Esophagus mucosa (tissue), 1 donor: ENCODE measurements at places on chromosomes 1 and 21.

DNA sequence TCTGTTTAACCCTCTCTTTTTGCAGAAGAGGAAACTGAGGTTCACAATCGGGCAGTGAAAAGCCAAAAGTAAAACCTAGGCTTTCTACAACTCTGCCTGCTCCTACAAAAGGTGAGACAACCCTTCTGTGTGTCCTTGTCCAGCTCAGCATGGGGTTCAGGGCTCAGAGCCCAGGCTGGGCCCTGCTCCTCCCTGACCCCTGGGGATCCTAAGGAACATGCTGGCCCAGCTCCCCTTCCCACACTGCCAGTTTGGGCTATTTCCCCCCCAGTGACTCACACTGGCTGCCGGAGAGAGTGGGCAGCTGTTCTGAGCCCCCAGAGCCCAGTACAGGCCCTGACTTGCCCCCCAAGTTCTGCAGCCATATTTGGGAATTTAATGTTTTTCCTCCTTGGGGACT, 8.9 kb downstream of the FAM229A start:
- ATAC-seq: no peak

DNA sequence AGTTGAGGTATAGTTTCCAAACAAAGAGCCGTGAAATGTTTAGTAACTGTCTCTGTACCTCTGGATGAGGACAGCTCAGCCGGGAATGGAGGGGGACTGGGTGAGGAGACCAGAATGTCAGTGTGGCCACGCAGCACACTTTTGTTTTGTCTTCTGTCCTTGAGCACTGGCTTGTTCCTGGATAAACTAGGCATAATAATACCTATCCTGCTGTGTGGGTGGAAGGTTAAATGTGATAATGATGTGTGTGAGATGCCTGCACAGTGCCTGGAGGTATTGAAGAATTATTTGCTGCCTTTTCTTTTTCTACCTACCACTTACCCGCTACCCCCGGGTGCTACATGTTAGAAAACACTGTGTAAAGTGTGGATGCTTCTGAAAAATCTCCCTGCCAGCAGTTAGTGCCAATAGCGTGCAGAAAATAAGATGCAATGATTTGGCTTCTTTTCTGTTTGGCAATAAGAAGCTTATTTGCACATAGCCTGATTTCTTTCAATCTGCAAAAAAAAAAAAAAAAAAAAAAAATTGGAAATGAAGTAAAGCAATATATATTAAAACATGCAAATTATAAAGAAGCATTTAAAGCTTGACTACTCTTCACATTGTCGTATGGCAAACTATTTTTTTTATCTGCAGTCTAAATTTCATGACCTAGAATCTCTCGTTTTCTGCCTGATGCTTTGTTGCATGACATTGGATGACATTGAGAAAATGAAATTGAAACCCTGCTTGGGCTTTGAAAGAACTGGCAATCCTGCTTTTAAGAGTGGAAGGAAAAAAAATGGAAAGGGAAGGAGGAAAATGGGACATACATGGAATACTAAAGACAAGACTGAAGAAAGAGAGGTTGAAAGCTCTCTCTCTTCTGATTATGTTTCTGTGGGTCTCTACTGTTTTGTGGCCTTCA, 89.5 kb downstream of the DISC1 start:
- no peak for ATAC-seq

DNA sequence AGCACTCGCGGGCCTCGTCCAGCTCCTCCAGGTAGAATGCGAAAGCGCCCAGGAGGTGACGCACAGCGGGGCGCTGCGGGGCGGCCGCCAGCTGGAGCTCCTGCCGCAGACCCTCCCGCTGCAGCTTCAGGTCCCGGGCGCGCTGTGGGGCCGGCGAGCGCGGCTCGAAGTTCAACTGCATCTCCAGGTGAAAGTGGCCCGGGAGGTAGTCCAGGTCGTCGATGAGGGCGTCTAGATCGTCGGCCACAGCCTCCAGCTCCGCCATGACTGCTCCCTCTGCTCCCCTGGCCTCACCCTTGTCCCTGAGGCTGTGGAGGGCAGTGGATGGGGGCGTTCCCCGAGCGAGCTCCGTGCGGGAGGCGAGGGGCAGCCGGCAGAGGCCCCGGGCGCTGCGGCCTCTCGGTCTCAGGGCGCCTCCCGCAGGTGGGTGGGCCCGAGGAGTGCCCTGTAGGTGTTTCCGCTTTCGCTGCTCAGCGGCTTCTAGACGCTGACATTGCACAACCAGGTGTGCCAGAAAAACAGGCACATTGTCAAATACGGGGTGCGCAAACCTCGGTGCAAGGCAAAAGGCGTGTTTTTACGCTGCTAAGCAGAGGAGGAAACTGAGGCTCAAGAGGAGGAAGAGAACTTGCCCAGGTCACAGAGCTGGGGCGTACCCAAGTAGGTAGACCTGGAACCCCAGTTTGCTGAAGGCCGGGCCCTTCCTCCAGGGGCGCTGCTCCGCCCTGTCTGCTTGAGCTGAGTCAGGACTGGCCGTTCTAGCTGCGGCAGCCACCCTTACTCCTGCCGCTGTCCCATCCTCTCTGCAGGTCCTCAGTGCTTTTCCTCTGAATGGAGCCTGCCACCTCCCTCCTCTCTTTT, at the start of gene TTC22:
Gene TTC22 (minus strand): TSS at position 425 of the 861 bp plus-strand sequence. CDS start 160 bp downstream, at position 265.
- peak; percentile 70 for ATAC-seq

- peak; percentile 91 for ATAC-seq
Observed at GRCh38 chr1:54371038-54371941, 34.9 kb downstream of the SSBP3 start.

DNA sequence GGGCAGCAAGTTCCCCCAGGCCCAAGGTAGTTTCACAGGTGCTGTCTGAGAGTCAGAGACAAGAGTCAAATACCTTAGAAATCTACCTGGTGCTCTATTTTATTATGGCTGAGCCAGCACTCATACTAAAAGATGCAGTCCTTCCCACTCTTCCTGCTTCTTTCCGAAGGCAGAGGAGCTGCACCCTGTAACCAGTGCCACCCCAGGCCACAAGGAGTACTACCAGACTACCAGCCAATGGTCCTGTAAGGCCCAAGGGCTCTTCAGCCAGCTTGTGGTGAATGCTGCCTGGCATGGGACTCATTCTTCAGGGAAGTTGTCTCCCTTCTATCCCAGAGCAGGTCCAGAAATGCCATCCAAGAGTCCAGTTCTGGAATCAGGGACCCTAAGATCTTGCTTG, 203.8 kb upstream of the DUSP10 start:
- no peak for ATAC-seq

DNA sequence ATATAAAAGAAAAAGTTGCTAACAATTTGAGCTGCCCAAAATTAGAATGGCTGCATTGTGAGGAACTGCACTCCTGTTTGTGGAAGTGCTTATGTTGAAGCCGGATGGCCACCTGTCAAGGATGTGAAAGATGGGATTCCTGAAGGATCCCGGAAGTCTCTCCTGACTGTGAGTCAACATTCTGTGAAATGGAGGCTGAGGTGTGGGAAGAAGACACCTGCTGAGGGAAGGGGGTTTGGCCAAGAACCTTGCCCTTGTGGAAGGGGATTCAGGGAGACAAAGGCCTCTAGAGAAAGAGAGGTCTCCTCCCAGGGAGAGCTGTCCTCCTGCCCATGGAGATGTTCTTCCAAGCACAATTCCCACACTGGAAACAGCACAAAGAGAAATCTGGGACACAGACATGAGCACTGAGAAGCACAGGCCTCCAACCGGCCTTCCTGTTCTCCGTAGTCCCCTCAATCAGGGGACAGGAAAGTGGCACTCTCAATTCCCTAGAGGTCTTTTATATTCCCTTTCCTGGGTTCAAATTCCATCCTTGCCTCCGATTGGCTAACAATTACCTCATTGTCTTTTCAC, 70.5 kb downstream of the CD2 start:
- no peak for ATAC-seq

GRCh38 chr21:42617486-42617885, 35.9 kb upstream of the PDE9A start:
- ATAC-seq: no peak
